Renal cortical epithelial cell (primary cell): ENCODE measurements at places on chromosomes 7 and 10. TPM values are rescaled to one million over a fixed set of nuclear protein-coding genes. Genes with fewer than 3 reads are reported as not detected.

DNA sequence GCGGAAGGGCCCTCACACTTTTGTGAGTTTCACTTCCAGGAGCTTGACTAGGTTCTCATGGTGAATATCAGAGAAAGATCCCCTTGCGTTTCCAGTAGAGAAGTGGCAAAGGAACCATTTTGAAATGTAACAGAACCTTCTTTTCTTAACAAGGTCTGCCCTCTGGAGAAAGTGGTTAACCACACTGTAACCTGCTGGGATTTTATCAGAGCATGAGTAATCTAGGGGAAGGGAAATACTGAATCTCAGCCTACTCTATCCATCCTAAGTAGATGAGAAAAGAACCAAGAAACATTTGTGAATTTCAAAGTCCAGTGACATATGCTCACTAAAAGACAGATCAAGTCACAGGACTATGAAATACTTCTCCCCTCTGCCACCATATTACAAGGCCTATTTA, 235.5 kb downstream of the ZEB1 start:
- DNase-seq: peak; percentile 61

- DNase-seq: peak; percentile 11
Measured at GRCh38 chr7:141466151-141466904, 84.9 kb upstream of the AGK start.

- no peak for DNase-seq
Measured at GRCh38 chr10:84177541-84178141, 4.0 kb downstream of the GPR15LG start.

DNA sequence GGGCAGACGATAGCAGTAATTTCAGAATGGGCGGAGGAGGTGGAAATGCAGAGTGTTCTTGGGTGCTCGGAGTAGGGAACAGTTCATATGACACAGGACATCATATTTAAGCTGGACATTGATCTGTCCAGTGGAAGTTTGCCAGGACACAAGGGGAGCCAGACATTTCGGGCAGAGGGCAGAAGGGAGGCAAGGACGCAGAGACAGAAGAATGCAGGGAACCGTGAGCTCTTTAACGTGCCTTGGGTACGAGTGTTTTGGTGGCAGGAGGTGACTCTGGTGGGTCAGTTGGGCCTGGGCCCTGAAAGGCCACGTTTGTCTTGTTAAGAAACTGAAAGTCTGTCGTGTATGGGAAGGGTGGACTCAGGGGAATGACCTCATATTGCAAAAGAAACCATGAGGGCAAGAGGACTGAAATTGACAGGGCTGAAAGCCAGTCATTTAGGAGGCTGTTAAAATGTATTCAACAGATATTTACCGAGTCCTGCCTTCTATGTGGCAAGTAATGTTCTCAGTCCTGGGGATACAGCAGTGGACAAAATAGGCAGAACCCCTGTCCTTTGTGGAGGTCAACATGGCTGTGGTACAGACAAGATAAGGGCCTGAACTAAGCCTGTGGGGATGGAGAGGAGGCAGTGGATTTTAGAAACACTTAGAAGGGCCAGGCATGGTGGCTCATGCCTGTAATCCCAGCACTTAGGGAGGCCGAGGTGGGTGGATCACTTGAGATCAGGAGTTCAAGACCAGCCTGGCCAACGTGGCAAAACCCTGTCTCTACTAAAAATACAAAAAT, 2.2 kb downstream of the OPTN start:
- peak; percentile 61 for DNase-seq

DNA sequence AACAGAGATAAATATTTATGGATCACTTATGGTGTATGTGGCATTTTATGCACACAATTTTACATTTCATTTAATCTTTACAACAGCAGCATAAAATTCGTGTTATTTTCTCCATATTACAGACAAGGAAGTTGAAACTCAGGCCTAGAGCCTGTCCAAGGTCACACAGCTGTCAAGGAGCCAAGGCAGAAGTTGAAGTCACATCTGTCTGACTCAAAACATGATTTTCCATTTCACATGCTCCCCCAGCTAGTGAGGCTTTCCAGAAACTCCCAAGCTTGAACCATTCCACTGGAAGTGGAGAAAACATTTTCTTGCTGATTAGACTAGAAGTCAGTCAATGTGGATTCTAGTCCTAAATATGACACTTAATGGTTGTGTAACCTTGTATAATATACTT, 110.5 kb downstream of the HECTD2 start:
- no peak for DNase-seq

DNA sequence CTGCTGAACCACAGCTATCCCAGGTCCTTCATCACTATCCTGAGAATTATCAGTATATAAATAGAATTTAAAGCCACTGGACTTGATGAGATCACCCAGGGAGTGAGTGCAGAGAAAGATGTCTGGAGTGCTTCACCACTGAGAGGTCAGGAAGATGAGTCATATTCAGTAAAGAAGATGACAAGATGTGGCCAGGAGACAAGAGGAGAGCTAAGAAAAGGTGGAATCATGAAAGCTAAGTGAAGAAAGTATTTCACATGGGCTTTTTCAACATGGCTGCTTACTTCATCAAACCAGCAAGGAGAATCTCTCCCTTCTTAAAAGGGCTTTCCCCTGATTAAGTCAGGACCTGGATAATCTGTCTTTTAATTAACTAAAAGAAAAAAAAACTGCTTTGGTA, 9.1 kb upstream of the PRKAR2B start:
- DNase-seq: peak; percentile 73

DNA sequence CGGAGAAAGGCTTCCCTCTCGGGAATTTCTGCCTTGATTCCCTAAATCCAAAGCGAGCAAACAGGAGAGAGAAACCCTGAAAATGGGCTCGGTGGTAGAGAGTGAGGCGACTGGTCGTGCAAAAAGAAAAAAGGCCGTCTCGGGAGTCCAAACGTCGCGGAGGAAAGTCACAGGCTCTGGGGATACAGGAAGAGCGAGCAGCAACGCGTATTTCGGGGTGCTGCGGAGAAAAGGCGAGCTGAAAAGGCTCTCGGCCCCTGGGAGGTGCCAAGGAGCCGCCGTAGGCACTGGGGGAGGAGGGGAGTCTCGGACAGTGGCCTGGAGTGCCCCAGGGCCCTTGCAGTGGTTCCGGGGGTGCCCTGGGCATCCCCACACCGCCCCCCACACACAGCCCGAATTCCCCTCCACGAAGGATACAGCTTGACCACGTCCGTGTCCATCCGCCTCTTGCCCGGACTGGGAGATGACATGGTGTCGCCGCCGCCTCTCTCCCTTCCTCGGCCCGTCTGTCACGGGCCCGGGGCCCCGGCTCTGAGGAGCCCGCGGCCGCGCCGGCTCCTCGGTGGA, 591 bp downstream of the UBE2H start:
- no peak for DNase-seq

DNA sequence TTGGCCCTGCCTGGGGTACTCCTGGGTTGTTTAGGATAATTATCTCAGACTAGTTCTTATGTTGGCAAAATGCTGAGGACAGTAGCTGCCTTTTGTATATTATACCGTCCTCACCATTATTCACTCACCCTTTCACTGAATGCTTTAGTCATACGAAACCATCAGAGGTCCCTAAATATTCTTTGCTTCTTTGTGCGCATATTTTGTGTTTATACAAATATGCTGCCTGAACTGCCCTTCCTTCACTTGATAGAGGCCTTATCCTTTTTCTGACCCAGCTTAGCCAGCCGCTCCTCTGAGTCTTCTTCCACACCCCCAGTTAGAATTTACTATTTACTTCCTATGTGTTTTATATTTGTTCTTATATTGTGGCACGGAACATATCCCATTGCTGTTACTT, 70.2 kb upstream of the OSBPL3 start:
- DNase-seq: no peak

GRCh38 chr10:109166935-109167334, 756.4 kb downstream of the XPNPEP1 start:
- DNase-seq: no peak

DNA sequence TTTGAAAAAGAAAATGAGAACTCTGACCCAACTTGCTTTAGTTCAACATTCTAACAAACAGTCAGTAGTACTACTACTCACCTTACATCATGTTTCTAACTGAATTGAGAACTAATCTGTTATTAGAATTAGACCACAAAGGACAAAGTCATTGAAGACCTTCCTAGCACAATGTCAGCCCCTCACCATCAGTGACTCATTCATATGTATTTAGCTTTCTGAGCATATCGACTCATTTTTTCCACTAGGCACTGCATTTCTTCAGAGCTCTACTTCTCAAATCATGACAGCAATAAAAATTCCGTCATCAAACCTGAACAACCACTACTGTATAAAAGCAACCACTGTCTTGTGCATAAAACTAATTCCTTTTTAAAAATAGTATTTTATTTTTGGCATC, 4.4 kb upstream of the LRRN3 start:
- DNase-seq: no peak

GRCh38 chr10:98320486-98321185, 52.6 kb upstream of the LOXL4 start:
- no peak for DNase-seq

DNA sequence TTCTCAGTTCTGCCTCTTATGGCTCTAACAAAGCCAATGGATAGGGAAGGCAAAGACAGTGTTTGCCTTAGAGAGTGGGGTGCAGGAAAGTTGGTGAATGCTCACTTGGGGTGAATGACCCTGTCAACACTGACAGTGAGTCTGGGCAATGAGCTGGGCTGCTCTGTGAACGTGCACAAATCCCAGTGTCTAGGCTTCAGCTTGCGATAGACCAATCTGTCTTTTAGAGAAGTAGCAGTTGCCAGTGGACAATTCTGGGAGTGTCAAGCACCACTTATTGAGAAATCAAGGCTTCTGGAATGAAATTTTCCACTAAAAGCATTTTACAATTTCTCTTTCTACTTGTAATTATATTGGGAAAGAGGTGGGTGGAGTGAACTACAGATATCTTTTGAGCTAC, 141.4 kb downstream of the HERPUD2 start:
- no peak for DNase-seq

DNA sequence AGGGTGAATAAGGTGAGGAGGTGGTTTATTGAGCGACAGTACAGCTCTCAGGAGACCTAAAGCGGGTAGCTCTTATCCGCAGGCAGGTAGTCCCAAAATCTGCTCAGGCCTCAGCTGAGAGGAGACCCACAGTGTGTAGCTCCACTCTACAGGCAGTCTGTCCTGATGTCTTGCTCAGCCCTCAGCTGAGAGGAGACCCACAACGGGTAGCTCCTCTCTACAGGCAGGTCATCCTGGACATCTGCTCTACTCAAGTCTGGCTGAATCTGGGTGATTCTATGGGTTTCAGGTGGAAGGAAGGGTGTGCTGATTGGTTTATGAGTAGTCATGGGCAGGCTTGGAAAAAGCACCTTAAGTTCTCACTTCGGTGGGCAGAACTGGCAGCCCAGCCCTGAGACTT, 55.6 kb upstream of the ABCB5 start:
- DNase-seq: no peak

- no peak for DNase-seq
Measured at GRCh38 chr7:3068530-3068929, 24.9 kb upstream of the CARD11 start.

DNA sequence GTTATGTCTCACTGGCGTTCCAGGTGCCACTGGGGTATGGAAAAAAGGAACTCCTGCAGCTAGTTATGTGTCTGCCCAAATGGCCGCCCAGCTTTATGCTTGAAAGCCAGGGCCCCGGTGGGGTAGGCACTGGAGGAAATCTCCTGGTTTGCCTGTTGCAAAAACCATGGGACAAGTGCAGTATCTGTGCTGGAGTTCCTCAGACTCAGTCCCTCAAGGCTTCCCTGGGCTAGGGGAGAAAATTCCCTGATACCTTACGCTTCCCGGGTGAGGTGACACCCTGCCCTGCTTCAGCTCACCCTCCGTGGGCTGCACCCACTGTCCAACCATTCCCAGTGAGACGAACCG, 90.3 kb upstream of the CDK6 start:
- DNase-seq: no peak

DNA sequence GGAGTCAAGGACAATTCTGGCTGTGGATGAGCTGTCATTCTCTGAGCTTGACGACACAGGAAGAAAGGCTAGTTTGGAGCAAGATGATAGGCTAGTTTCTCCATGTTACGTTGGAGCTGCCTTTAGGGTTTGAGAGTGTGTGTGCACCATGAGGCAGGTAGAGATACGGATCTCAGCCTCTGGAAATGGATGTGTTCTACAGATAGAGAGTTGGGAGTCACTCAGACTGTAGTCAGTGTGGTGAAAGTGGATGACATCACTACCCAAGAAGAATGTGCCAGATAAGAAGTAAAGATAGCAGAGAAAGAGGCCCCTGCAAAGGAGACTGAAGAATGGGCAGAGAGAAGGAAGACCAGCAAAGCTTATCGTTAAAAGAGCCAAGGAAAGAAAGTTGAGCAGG, 42.4 kb downstream of the PNLIPRP3 start:
- DNase-seq: no peak

DNA sequence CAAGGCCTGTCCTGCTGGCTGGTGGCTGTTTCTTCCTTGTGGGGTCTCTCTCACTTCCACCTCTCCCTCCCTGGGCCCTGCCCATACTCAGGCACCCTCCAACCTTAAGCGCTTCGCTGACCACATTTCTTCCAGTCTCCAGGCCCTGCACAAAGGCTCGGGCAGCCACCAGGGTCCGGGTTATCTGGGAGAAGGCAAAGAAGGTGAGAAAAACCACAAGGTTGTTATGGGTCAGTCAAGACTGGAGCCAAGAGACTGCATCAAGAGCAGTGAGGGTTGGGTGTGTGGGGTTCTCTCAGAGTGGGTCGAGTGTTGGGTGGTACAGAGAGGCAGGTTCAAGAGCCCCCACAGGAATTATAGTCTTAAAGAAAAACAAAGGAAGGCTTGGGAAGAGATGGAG, 2.6 kb downstream of the GPC2 start:
- DNase-seq: no peak

Gene SLC18A3
- 0.10 TPM in 1 of 2 replicates, not detected in the other for total RNA-seq

Gene DGKI
- 8.0 and 17.5 TPM in 2 replicates for total RNA-seq

Gene NYAP1
- total RNA-seq: 0.20 TPM in 1 of 2 replicates, not detected in the other

Gene AKR1C8
- total RNA-seq: 0.05 TPM in 1 of 2 replicates, not detected in the other

Gene GDF10
- total RNA-seq: not detected in 2 replicates

Gene NEBL
- total RNA-seq: 3.3 and 25.9 TPM in 2 replicates

Gene PDE6C
- total RNA-seq: not detected in 2 replicates

Gene EIF4EBP2
- 30.9 and 61.1 TPM in 2 replicates for total RNA-seq

Gene TRIM74
- 0.20 TPM in 1 of 2 replicates, not detected in the other for total RNA-seq

Gene GRB10
- 48.8 and 73.8 TPM in 2 replicates for total RNA-seq

Gene AGAP6
- 1.0 and 3.6 TPM in 2 replicates for total RNA-seq

Gene PNLIPRP1
- total RNA-seq: not detected in 2 replicates

Gene OR9A2
- not detected in 2 replicates for total RNA-seq

Gene PLAU
- 238 and 1,509 TPM in 2 replicates for total RNA-seq
